SJSA1 (cell line): ENCODE measurements at places on chromosomes 12 and 14. TPM values are rescaled to one million over a fixed set of nuclear protein-coding genes. Genes with fewer than 3 reads are reported as not detected.
A peak's percentile ranks its signal among the peaks of the same experiment; 100 is the strongest.

DNA sequence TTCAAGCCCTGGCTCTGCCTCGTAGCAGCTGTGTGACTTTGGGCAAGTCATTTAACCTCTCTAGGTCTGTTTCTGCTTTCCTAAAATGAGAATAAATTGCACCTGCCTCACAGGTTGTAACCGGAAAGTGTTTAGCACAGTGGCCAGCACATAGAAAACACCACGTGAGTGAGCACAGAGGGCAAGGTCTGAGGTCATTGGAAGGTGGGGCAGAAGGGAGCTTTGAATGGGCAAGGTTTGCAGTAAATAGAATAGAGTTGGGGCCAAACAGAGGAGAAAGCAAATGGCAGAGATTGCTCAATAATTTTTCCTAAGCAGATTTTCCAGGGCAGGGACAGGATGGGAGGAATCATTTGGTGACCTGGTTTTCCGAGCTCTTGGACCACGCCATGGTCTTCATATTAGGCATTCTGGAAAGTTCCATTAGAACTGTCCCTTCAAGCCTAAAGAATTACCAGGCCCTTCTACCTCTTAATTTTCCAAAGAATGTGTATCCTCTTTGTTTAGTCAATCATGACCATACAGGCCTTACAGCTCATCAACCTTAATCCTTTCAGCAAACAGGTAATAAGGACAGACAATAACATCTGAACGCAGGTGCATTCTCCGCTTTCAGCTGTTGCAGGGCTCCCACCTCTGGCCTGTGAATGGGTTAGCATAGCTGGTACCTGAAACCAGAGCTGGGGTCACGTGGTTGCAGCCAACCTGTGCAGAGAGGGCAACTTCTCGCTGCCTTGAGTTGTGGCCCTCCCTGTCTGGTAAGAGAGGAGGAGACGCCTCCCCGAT is 53.8 kb downstream of the VWF start:
- DNase-seq, result no peak

The P2RX2 gene
- not detected in 2 replicates for total RNA-seq

DNA sequence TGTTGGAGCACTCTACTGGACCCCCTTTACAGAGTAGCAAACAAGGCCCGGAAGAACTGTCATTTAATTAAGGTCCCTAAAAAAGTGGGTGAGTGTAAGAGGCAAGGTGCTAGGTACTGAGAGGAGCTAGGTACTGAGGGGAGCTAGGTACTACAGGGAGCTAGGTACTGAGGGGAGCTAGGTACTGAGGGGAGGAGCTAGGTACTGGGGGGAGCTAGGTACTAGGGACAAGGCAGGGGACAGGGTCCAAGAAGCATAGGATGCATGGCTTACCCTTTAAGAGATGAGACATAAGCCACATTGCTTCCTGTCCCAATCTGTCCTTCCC is 4.9 kb downstream of the KRT5 start:
- no peak for DNase-seq

- peak; percentile 83 for DNase-seq
Measured at GRCh38 chr12:58009405-58010195, 68.2 kb downstream of the ATP23 start.

The ST8SIA1 gene
- not detected in 2 replicates for total RNA-seq

DNA sequence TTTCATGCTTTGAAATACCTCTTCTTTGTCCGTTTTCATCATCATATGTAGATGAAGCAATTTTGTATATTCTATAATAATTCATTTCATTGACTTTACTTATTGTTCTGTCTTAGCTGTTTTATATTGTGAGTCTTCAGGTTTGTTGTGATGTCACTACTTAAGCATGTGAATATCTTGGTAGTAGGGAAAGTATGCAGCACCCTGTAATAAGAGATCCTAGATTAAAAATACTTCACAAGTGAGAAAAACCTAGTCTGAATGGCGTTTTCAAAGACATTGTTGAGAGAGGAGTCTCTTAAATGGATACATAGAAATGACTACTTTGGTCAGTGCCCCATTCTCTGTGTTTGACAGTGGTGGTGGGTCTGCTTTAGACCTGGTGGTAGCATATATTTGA is 61.4 kb downstream of the SLC16A7 start:
- DNase-seq, result no peak

DNA sequence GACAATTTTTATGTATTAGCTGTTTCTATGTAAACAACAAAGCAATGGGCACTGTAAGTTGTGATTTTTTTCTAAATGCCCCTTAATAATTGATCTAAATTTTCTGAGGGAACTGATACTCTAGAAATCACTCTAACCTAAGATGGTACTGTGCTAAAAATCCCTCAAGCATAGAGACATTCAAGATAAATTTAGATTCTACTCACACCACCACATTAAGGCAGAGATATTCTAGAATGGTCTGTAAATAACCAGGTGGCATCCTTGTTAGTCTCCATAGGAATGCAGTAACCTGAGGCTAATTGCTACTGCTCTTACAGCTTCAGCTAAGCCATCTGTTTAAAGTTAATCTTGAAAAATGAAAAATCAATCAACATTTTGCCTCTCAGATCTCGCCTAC is 87.3 kb downstream of the SLC41A2 start:
- DNase-seq, result no peak

- no peak for DNase-seq
Measured at GRCh38 chr12:49730568-49731101, 10.7 kb upstream of the TMBIM6 start.

DNA sequence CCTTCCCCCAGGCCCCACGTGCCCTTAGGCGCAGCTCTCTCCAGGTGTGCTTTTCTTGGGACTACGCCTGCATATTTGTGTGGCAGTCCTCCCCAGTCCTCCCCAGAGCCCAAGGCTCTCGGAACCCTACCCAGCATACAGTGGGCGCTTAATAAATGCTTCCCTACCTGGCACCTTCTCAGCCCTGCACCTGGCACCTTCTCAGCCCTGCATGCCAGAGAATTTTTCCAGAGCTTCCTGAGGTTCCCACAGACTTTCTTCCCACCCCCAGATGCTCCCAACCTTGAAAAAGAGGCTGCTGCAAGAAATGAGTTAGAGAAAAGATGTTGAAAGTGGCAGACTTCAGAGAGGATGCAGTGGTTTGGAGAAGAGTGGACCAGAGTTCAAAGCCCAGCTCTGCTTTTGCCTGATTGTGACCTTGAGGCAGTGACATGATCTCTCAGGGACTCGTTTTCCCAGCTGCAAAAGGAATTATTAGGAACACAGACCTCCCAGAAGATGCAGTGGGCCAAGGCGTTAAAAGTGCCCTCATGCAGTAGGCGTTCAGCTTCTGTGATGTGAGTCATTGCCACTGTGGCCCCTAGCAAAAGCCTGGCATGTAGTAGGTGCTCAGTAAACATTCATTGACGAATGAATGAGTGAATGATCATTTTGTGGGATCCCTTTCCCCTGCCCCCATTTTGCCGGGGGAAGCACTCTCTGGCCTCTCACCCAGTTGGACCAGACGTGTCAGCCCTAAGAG is 167.2 kb downstream of the PHETA1 start:
- no peak for DNase-seq

The CIROP gene
- total RNA-seq, result not detected in 2 replicates

The COCH gene
- 0.34 and 0.63 TPM in 2 replicates for total RNA-seq

DNA sequence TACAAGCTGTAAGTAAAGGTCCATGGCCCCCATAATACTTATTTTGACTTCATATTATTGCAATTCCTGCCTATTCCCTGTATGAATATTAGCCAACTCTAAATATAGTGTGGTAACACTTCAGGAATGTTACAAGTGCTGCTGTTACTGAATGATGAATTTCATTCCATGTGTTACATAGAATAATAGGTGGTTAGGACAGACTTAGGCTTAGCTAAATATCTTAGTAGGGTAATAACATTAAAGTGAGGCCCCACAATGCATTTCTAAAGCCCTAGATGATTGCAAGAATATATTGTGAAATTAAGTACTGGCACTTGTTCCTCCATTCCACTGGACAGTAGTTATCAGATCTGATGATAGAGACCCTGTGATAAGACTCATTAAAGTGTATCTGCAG is 182.7 kb downstream of the PCNX1 start:
- DNase-seq, result no peak

GRCh38 chr12:57187222-57188089 is 29.1 kb upstream of the NXPH4 start:
- DNase-seq, result no peak

- DNase-seq, result no peak
Measured at GRCh38 chr12:61397668-61398067, 862.5 kb upstream of the USP15 start.

The RNASE3 gene
- not detected in 2 replicates for total RNA-seq

- no peak for DNase-seq
Measured at GRCh38 chr12:95416111-95416636, 57.8 kb upstream of the METAP2 start.

- no peak for DNase-seq
Measured at GRCh38 chr12:80175307-80175930, 76.1 kb downstream of the OTOGL start.

The PLEKHD1 gene
- total RNA-seq, result 0.03 TPM in 1 of 2 replicates, not detected in the other

DNA sequence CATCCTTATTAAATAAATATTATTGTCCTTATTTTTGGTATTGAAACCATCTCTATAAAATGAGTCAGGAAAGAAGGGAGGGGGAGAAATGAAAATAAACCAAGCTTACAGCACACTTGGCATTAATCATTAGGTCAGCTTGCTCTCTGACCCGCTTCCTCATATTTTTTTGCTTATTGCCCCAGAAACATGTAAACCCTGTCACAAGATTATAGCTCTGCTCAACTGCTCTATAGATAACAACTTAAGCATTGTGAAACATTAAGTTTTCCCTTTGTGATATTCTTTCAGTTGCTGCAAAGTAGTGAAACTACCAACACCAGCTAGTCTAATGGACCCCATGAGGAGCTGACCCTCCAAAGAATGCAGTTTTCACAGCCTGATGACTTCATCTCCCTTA is 819.5 kb downstream of the SLC16A7 start:
- DNase-seq, result no peak

The ASPG gene
- not detected in 2 replicates for total RNA-seq

GRCh38 chr14:104926619-104927431 is 2.1 kb downstream of the PLD4 start:
- no peak for DNase-seq

DNA sequence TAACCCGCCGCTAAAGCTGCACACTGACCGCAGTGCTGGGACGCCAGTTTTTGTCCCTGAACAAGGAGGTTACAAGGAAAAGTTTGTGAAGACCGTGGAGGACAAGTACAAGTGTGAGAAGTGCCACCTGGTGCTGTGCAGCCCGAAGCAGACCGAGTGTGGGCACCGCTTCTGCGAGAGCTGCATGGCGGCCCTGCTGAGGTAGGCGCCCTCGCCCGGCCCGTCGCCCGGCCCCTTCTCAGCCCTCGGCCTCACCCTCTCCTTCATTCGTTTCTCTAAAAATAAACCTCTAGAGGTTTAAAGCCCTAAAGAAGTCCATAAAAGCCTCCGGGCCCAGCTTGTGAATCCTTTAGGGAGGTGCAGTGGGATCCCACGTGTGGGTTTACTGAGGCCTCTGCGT is 52.2 kb upstream of the AMN start:
- DNase-seq, result no peak

GRCh38 chr14:93946541-93947090 is 19.5 kb downstream of the FAM181A start:
- no peak for DNase-seq
